HCT116 (cell line): ENCODE measurements at places on chromosomes 11 and 22. TPM values are rescaled to one million over a fixed set of nuclear protein-coding genes. Genes with fewer than 3 reads are reported as not detected.
A peak's percentile ranks its signal among the peaks of the same experiment; 100 is the strongest.

The MMP10 gene
- total RNA-seq = not detected

DNA sequence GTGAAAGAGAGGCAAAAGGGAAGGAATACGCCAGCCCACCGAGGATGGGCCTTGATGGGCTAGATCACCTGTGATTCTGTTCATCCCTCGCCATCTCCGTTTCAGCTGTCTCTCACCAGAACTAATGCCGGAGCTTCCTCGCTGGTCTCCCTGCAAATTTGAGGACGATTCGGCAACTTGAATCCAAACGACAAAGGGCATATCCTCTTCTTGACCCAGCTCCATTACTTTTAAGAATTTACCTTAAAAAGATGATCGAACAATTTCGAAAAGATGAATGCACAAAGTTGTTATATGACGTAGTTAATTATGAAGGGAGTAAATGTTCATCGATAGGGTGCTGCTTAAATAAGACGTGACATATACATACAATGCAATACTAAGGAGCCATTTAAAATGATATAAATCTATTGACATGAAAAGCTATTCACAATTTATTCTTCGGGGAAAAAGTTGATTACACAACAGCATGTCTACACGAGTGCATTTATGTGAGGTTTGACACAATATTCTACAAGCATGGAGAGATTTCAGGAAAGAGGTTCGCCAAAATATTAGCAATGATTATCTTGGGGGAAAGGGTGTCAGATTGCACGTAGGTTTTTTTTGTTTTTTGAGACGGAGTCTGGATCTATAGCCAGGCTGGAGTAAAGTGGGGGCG is 937 bp upstream of the FAM168A start:
- DNase-seq = no peak

GRCh38 chr22:23503142-23503541 is 76.9 kb downstream of the IGLL1 start:
- no peak for DNase-seq

The TCN2 gene
- 2.2 TPM for total RNA-seq

DNA sequence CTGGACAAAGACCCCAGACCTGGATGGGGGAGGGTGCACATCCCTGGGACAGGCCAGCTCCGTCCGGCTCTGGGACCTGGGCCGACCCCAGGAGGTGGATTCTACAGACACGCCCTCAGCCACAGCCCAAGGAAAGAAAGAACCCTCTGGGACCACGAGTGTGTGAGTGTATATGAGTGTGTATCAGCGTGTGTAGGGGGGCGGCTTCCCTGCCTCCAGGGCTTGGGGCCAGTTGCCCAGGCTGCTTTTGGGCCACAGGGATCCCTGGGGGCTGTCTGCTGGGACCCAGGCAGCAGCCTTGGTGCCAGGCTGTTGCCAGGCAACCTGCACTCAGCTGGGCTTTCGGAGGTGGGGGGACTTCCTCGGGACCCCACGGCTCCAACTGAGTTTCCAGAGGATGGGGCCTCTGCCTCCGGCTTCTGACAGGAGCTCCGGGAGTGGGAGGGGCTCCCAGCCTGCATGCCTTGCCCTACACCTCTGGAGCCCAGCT is 8.9 kb downstream of the DUSP8 start:
- no peak for DNase-seq

GRCh38 chr22:30294066-30294465 is 4.8 kb upstream of the CASTOR1 start:
- DNase-seq = no peak

GRCh38 chr11:63567044-63567840 is 4.1 kb upstream of the PLAAT2 start:
- peak; percentile 68 for DNase-seq

The KRTAP5-11 gene
- total RNA-seq = not detected

- no peak for DNase-seq
Observed at GRCh38 chr11:126743628-126744027, 256.9 kb downstream of the KIRREL3 start.

GRCh38 chr11:57873196-57873911 is 111.8 kb downstream of the CTNND1 start:
- DNase-seq = no peak

GRCh38 chr11:73236854-73237253 is 18.8 kb downstream of the P2RY2 start:
- DNase-seq = peak; percentile 39

DNA sequence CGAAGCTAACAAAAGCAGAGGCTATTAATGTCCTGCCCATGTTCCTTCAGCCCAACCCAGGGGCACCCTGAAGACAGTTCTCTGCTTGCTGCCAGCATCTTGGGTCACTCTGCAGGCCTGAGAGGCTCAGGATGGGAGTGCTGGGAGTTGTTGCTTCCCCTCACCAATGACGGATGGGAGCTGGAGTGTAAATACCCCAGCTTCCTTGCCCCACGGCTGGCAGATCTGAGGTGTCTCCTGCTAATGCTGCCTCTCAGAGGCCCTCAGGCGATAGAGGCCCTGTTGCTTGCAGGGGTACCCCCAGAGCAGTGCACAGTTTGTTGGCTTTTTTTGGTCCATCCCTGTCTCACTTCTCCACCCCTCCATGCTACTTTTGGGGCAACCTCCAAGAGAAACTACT is 32.9 kb downstream of the IFT27 start:
- DNase-seq = no peak

- no peak for DNase-seq
Observed at GRCh38 chr11:111954154-111954553, 17.0 kb downstream of the DIXDC1 start.

- DNase-seq = no peak
Observed at GRCh38 chr11:35529971-35530495, 4.6 kb upstream of the PAMR1 start.

The CNTF gene
- total RNA-seq = 2.3 TPM

The CSNK1E gene
- total RNA-seq = 190 TPM

The RABL2B gene
- 36.7 TPM for total RNA-seq

The ZBTB16 gene
- 0.30 TPM for total RNA-seq

DNA sequence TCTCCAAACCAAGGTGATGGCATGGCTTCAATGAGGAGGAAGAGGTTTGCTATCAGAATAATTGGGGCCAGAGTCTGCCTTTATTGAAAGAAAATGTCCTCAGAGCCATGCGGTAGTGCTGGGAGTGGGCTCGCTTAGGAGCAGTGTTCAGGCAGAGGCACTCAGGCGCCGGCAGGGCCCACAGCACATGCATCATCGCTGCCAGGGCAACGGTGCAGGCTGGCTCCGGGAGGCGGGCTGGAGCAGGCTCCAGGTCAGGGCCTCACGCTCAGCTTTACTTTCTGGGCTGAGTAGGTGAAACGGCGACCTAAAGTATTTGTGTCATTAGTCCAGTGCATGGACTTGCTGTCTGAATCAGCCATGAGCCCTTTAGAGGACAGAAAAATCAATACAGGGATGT is 169.9 kb upstream of the CCDC90B start:
- no peak for DNase-seq

DNA sequence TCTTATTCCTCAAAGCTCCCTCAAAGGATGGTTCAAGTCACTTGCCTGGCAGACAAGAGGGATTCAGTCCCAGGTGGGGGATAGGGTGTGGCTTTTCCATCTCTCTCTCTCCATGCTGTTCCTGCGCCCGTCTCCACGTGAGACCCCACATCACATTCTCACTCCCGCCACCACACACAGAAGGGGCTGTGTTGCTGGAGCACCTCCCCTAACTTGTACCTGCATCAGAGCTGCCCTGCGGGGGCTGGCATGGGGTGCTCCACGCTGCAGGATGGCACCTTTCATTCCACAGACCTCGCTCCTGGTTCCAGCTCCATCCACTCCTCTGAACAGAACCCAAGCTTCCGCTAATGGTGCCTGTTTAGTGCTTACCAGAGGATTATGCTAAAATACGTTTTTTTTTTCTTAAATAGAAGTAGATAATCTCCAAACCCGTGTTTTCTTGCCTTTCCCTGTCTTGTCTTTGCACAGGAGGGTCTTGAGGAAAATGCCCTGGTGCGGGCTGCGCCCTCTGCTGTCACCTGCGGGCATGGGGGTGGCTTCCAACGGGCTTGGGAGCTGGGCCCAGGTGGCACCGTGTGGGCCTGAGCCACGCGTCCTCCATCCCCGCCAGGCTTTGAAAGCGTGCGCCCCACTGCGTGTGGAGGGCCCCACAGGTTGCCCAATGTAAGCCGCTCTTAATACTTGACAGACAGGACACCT is 985.6 kb downstream of the BRD1 start:
- no peak for DNase-seq

GRCh38 chr22:22865311-22866072 is 22.1 kb upstream of the IGLL5 start:
- no peak for DNase-seq

The CABP4 gene
- not detected for total RNA-seq

DNA sequence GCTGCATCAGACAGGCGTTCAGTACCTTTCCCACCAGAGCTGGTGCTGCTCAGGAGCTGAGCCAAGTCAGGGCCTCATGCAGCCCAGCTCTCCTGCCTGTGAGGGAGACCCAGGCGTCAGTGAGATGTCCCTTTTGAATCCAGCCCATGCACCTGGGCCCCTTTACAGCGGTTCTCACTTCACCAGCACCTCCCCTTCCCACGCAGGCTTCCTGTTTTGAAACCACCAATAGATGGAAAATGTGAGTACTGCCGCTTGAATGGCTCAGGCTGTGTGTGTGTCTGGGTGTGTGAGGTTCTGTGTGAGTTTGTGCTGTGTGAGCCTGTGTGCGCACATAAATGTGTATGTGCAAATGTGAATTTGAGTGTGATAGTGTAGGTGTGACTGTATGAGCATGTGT is 88.4 kb downstream of the UBASH3B start:
- no peak for DNase-seq

The MS4A18 gene
- total RNA-seq = not detected

DNA sequence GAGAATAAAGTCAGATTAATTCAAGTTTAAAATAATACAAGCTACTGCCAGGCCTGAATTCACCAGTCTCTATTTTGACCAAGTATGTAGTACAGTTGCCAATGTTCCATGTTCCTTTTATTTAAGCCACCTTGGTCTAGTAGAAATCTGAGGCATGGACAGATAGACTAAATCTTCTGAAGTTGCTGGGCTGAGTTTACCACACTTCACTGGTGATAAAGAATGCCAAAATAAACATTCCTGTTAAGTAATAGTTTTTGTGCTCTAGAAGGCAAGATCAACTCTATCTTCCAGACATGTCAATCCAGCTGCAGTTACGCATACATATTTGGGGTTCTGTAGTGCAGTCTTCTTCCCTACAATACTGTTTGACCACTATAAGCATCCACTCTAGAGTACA is 83.9 kb upstream of the C11orf87 start:
- no peak for DNase-seq

The RAB36 gene
- total RNA-seq = 6.1 TPM

DNA sequence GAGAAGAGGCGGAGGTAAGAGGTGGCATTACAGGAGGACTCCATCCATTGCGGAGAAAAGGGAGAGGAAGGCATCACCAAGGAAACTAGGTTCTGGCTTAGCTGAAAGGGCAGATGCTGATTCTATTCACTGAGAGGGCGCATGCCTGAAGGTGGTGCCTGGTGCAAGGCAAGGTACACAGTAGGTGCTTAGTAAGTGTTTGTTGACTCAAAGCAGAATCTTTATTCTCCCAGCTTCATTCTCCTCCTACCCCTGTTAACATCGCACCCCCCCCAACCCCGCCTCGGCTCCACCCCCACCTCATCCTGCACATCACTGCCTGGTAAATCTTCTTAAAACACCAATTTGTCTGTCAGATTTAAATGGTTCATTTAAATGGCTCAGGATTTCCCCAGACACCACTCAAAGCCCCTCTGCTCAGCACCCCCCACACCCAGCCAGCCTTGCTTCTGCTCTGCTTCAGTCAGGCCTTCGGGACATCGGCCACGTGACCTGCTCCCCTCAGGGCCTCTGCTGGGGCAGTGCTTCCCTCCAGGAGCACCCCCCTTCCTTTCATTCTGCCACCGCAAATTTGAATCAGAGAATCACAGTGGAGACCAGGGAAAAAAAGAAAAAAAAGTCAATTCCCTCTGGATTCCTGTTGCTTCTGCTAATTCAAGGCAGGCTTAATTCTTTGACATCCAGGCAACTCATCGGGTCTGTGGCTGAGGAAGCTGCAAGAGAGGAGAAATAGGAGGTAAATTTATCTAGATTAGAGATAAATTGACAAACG is 17.8 kb upstream of the RCN1 start:
- no peak for DNase-seq

GRCh38 chr22:45208993-45209838 is 31.5 kb downstream of the KIAA0930 start:
- no peak for DNase-seq

DNA sequence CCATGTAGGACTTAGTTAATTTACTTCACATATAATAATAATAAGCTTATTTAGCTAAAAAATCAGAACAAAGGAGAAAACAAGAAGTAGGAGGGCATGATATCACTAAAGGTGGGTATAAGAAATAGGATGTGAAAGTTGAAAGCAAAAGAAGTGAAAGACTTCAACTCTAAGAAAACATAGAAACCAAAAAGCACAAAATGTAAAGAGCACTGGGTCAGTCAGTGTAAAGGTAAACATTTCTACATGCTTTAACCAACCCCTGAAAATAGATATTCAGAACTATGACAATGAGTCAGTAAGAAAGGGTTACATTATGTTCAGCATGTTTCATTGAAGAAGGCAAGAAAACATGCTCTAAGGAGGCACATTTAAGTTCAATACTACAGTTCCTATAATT is 298.8 kb downstream of the SWAP70 start:
- DNase-seq = no peak

GRCh38 chr11:34213366-34213765 is 107.9 kb downstream of the NAT10 start:
- DNase-seq = no peak

The CARNS1 gene
- total RNA-seq = 1.0 TPM

The SMCO4 gene
- total RNA-seq = 23.1 TPM

- DNase-seq = no peak
Observed at GRCh38 chr11:17171916-17172315, 35.9 kb downstream of the PIK3C2A start.

DNA sequence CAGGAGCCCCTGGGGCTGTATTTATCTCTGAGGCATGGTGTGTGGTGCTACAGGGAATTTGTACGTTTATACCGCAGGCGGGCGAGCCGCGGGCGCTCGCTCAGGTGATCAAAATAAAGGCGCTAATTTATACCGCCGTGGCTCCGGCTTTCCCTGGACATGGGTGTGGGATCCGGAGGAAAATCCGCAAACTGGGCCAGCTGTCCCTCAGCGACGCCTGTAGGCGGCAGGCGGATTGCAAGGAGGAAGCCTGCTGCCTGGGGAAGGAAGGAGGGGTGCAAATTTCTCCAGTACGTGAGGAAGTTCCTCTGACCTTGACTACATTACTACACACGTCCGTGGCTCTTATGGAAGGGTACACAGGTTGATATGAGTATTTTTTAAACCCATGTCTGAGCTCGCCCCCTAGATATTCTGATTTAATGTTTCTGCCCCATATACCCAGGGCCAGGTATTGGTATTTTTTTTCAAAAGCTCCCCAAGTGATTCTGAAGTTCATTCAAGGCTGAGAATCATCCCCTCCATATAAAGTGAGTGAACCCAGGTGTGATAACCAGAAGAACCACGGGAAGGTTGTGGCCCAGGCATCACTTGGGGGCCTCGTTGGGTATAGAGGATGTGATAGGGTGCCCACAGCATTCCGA is 2.8 kb downstream of the MYOD1 start:
- DNase-seq = peak; percentile 41

The C11orf16 gene
- not detected for total RNA-seq
